ENCODE measurements at places on chromosomes 1 and 21.

- no peak for DNase-seq
Measured at GRCh38 chr1:64917328-64917861, 49.0 kb downstream of the JAK1 start.

DNA sequence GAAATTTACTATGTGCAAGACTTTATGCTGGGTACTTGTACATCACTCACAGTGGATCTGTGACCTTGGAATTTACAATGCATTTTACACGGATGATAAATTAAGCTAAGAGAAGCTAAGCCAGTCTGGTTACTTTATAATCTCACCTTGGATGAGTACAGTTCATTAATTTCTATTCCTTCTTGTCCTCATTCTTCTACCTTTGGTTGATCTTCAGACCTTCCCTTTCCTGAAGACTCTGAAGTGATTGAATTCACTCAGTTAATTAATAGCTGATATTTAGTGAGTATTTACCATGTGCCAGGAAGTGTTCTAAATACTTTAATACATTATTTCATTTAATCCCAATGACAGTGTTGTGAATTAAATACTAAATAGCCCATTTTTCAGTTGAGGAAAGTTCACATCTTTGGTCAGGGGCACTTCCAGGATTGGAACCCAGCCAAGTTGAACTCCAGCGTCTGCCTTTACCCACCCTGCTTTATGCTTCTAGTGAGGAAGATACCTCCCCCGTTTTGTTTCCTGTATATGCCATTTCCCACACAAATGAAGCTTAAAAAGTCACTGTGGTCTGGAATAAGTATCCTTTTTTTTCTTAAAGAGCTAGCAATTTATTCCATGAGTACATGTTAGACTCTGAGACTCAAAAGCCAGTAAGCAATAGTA is 146.6 kb downstream of the TLR5 start:
- no peak for DNase-seq

DNA sequence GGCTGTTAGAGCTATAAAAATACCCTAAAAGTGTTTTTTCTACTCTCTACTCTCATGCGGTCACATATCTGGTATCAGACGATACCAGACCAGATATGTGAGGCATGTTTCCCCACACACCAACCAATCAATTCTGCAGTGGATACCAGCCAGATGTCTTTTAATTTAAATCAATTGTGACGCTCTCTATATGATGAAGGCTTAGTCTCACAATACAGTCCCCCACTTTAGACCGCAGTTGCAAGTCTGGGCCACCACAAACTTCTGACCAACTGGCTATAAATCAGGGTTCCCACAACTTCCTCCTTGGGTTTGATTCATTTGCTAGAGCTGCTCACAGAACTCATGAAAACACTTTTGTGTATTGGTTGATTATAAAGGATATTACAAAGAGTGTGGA is 586.1 kb upstream of the ZP4 start:
- no peak for DNase-seq

- DNase-seq, result no peak
Measured at GRCh38 chr1:156894711-156895454, 1.4 kb downstream of the PEAR1 start.

- no peak for DNase-seq
Measured at GRCh38 chr1:88780485-88780884, 96.4 kb downstream of the PKN2 start.

DNA sequence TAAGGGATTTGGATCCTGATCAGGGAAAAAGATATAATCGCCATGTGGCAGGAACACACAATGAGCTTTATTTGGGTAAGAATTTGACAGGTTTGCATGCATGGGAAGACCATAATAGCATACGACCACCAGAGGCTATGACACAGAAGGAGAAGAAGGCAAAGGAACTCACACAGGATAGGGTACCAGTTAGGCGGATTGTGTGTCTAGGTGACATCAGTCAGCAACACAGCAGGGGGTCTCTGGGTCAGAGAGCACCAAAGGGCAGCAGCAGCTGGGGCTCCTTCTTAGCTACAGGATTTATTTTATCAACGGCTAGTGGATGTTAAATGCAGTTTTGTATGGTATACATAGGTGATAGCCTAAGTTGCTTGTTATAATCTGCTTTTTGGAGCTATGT is 551.3 kb downstream of the KCNT2 start:
- no peak for DNase-seq
